Cardiac ventricle fibroblast (primary cell): ENCODE measurements at places on chromosomes 12 and 14. TPM values are rescaled to one million over a fixed set of nuclear protein-coding genes. Genes with fewer than 3 reads are reported as not detected.

The KRT2 gene
- total RNA-seq: not detected in 2 replicates

The CCDC177 gene
- total RNA-seq: 0.20 TPM in 1 of 2 replicates, not detected in the other

The LRP1-AS gene
- total RNA-seq: not detected in 2 replicates

The PTGER2 gene
- 5.6 and 7.1 TPM in 2 replicates for total RNA-seq

The GLIPR1L2 gene
- total RNA-seq: 1.3 and 3.3 TPM in 2 replicates

The CCDC175 gene
- not detected in 2 replicates for total RNA-seq

The IL22 gene
- not detected in 2 replicates for total RNA-seq
